ENCODE measurements at places on chromosomes 3 and 15.
A peak's percentile ranks its signal among the peaks of the same experiment; 100 is the strongest.

GRCh38 chr3:187027531-187028278 is 97.4 kb downstream of the ST6GAL1 start:
- DNase-seq: no peak

- no peak for DNase-seq
Measured at GRCh38 chr3:136750209-136750896, 1.8 kb downstream of the STAG1 start.

DNA sequence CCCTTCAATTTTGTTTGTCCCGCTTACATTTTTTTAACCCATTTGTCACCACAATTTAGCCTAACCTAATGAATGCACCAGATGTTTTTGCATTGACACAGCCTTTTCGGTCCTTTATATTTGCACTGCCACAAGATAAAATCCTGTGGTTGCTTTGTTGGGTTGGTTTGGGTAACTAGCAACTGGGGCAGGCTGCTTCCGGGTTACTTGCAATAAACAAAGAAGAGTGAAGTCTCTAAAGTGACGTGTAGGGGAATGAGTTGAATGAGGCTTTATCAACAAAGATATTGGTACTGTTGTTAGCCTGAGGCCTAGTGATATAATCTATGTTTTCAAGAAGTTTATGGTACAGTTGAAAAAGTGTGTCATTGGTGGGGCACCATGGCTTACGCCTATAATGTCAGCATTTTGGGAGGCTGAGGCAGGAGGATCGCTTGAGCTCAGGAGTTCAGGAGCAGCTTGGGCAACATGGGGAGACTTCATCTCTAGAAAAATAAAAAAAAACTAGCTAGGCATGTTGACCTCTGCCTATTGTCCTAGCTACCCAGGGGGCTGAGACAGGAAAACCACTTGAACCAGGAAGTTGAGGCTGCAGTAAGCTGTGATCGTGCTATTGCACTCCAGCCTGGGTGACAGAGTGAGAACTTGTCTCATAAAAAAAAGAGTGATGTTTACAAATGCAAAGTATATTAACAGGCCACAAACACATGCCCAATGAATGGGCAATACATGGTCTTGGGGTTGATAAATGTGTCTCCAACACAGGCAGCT is 121.8 kb downstream of the OXSM start:
- DNase-seq: no peak

DNA sequence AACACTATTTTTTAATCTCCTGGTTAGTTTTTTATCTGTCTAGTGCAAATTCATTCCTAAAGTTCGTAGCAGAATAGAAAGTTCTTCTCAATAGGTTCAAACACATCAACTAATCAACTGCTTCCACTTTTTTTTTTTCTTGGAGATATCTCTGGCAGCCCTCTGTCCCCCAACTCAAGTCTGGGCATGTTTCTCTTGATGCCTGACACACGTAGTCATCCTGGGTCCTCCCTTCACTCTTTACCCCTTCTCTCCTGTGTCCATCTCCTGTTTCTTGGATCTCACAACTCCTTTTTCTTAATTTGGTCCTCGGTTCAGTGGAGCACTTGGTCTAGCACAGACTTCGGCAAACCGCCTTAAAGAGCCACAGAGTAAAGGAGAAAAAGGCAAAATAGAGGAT is 14.4 kb downstream of the TNFAIP8L3 start:
- DNase-seq: no peak

DNA sequence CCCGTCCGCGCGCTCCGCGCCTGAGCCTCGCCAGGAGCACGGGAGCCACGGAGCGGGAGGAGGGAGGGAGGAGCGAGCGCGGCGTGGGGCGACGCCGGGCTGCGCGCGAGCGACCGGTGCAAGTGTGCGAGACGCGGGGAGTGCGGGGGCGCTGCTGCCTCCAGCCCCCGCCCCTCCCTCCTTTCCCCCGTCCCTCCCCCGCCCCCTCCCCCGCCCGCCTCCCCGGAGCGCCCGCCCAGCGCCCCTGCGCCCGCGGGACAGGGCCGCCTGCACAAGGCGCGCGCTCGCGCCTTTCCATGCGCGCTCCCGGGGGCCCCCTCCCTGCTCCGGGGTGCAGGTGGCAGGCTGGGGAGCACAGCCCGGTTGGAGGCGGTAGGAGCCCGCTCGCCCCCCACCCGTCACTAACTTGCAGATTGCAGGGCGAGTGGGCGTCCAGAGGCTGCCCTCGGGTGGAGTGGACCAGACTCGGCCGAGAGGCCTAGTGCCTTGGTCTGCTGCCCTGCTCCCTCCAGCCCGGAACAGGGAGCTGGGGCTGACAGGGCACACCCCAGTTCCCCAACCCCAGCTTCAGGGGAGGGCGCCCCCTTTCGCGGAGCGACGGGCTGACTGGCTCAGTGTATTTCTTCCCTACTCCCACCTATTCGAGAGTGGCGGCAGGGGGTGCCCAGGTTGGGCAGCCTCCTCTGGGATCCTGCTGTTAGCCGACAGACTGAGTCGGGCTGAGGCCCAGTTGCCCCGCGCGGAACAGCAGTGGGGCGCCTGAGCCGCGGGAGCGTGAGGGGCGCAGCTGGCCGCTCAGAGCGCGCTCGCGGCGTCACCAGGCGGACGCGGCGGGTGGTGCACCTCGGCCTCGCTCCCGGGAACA is at the start of gene WNT7A:
Gene WNT7A, minus strand, starts transcription at position 126 of the 865 bp plus-strand sequence. CDS start 255 bp downstream, outside the sequence.
- peak; percentile 46 for DNase-seq

DNA sequence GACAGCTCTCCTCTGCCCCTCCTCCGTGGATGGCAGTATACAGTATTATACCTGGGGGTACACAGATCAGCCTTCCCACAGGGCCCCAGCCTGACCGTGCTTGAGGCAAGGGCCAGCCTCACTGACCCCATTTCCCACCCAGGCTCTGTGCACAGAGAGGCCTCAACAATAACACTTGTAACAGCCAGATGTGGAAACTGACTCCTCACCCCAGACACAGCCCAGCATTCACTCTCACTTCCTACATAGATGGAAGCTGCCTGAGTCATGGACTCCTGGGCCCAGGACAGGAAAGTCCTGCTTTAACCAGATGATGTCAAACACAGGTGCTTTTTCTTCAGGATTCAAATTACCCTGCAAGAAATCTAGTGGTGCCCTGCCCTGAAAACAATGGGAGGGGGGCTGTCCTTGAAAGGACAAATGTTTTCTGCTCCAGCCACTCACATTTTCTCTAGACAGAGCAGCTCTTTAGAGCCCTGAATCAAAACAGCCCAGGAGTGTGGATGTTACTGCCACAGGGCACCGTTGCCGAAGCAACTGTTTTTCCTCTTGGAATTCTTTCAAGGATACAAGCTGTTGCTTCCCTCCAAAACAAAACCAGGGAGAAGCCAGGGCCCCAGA is 16.4 kb downstream of the CCDC12 start:
- DNase-seq: peak; percentile 77
